ENCODE measurements at places on chromosomes 6 and 20. TPM values are rescaled to one million over a fixed set of nuclear protein-coding genes. Genes with fewer than 3 reads are reported as not detected.

- no peak overlapping the region for H3K27ac ChIP-seq
- no peaks in the 10 kb centered on the region for H3K36me3 ChIP-seq
- H3K4me3 ChIP-seq = no peak overlapping the region
- no peak for DNase-seq
- H3K27me3 ChIP-seq = no peaks in the 10 kb centered on the region
Observed at GRCh38 chr20:17882065-17882833, 86.3 kb downstream of the SNX5 start.

DNA sequence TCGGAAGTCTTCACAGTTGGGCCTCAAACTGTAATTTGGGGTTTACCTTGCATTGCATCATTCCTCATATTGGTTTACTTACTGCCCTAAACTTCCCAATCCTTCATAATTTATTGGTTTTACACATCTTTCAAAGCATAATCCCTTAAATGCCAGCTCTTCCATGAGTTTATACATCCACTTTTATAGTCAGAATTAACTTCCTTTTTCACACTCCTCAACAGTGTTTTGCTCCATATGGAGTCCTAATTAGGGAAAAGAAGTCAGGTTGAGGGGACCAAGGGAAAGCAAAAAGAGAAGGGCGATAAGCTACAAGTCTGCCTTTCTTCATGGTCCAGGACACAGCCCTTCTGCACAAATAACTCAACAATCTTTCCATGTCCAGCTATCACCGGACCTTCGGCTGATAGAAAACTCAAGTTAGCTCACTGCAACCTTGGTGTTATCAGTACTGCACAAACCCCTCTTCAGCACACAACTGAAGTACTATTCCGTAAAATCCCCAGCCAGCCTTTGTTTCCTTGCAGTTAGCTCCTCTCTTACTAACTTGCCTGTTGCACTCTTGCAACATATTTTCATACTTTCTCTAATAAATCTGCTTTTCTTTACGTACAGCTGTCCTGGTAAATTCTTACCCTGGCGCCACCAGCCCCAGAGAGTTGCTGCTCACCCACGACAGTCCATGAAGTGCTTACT, 2.0 kb downstream of the EEF1E1 start:
- DNase-seq = no peak
- H3K4me1 ChIP-seq = peaks cover 19% of the 10 kb centered on the region
- H3K4me3 ChIP-seq = peak overlapping the region; percentile 29
- H3K27me3 ChIP-seq = no peaks in the 10 kb centered on the region

GRCh38 chr6:10424040-10424439, 9.2 kb upstream of the TFAP2A start:
- H3K27me3 ChIP-seq = no peaks in the 10 kb centered on the region
- H3K4me1 ChIP-seq = peaks cover 26% of the 10 kb centered on the region
- no peaks in the 10 kb centered on the region for H3K36me3 ChIP-seq
- no peak overlapping the region for H3K4me3 ChIP-seq
- no peak overlapping the region for H3K27ac ChIP-seq
- no peak for DNase-seq

- H3K27ac ChIP-seq = no peak overlapping the region
- H3K36me3 ChIP-seq = no peaks in the 10 kb centered on the region
- H3K4me3 ChIP-seq = no peak overlapping the region
- H3K4me1 ChIP-seq = no peaks in the 10 kb centered on the region
Observed at GRCh38 chr20:40939667-40940066, 89.0 kb upstream of the TOP1 start.

DNA sequence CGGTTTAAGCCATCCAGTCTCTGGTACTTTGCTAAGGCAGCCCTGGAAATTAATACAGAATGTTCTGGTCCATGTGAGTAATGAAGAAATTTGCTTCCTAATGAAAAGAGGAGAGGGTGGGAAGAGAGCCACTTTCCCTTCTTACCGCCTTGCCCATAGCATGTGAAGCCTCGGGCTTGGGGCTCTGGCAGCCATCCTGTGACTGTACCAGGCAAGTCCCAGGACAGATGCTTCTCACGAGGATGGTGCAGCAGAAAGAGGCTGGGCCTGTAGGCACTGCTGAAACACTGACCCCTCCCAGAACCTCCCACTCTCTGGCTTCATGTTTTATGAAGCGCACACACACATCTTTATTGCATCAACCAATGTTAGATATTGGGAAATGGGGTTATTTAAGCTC, 74.8 kb downstream of the IYD start:
- no peak for DNase-seq
- H3K36me3 ChIP-seq = no peaks in the 10 kb centered on the region
- no peaks in the 10 kb centered on the region for H3K27me3 ChIP-seq
- H3K4me3 ChIP-seq = no peak overlapping the region
- peaks cover 4% of the 10 kb centered on the region for H3K4me1 ChIP-seq

- no peaks in the 10 kb centered on the region for H3K27me3 ChIP-seq
- H3K27ac ChIP-seq = no peak overlapping the region
Observed at GRCh38 chr6:31719001-31719400, 2.5 kb downstream of the LY6G6C start.

- H3K27me3 ChIP-seq = no peaks in the 10 kb centered on the region
- peak within 1 kb of the TSS; percentile 95 for H3K4me3 ChIP-seq
Observed at GRCh38 chr6:57221936-57222742, at the start of gene RAB23. TSS of gene RAB23 (minus strand) at chr6:57222307. CDS start at chr6:57210380, 11,927 bp downstream.

GRCh38 chr20:25499031-25499430, 86.3 kb downstream of the NINL start:
- no peak overlapping the region for H3K27ac ChIP-seq
- no peak overlapping the region for H3K4me3 ChIP-seq
- no peaks in the 10 kb centered on the region for H3K36me3 ChIP-seq
- DNase-seq = no peak
- H3K27me3 ChIP-seq = no peaks in the 10 kb centered on the region
- H3K4me1 ChIP-seq = peaks cover 13% of the 10 kb centered on the region

- H3K4me3 ChIP-seq = no peak overlapping the region
- no peaks in the 10 kb centered on the region for H3K27me3 ChIP-seq
- DNase-seq = no peak
- no peaks in the 10 kb centered on the region for H3K4me1 ChIP-seq
Observed at GRCh38 chr20:40072907-40073306, 616.1 kb downstream of the MAFB start.

- no peaks in the 10 kb centered on the region for H3K27me3 ChIP-seq
- no peak overlapping the region for H3K4me3 ChIP-seq
- DNase-seq = no peak
- H3K27ac ChIP-seq = no peak overlapping the region
- no peaks in the 10 kb centered on the region for H3K4me1 ChIP-seq
Observed at GRCh38 chr6:164273491-164273890, 859.0 kb downstream of the QKI start.

DNA sequence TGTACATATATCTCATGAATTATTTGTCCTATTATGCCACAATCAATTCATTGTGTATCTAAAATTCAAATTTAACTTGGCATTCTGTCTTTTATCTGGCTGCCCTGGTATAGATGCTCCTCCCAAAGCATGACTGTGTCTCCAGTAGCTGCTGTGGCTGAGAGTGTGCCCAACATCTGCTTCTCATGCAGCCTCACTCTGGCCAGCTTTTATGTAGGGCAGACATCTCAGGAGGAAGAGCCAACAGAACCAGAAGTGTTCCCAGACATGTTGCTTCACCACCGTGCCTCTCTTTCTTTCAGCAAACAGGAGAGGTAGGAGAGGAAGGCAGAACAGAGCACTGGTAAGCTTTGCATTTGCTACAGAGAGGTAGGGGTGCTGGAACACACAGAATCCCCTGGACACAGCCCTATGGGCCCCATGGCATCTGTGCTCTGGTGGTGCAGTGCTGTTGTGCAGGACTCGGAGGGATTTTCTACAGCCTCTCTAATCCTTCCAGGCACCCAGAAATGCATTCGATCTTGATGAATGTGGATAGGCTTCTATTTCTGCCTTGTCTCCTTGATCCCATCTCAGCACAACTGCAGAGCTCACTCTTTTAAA, 637.1 kb downstream of the UTRN start:
- no peak overlapping the region for H3K4me3 ChIP-seq
- H3K4me1 ChIP-seq = peaks cover 9% of the 10 kb centered on the region
- no peaks in the 10 kb centered on the region for H3K27me3 ChIP-seq
- no peak for DNase-seq

- H3K36me3 ChIP-seq = no peaks in the 10 kb centered on the region
- no peaks in the 10 kb centered on the region for H3K27me3 ChIP-seq
- H3K27ac ChIP-seq = no peak overlapping the region
- H3K4me1 ChIP-seq = no peaks in the 10 kb centered on the region
Observed at GRCh38 chr6:72861059-72861458, 239.2 kb downstream of the KCNQ5 start.

GRCh38 chr20:16647875-16648597, 74.8 kb upstream of the KIF16B start:
- no peak overlapping the region for H3K27ac ChIP-seq
- no peak overlapping the region for H3K4me3 ChIP-seq
- no peak for DNase-seq
- no peaks in the 10 kb centered on the region for H3K4me1 ChIP-seq
- no peaks in the 10 kb centered on the region for H3K36me3 ChIP-seq
- peaks cover 39% of the 10 kb centered on the region for H3K27me3 ChIP-seq

DNA sequence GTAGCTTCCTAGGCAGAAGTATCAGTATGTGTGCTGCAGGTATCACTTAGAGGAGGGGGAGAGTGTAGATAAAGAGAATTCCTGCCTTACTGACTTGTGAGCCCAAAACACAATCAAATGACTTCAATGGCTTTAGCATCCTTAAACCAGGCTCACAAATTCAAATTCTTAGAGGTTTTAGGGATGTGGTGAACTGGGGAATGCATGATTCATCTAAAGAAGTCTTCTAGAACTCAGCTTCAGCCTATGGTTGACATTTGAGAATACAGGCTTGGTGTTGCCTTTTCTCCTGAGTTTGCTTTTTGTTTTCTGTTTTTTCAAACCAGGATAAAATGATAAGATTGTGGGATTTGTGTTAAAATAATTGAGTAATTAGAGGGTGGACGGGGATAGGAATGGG, 14.4 kb downstream of the SNRPC start:
- no peak for DNase-seq
- no peak overlapping the region for H3K27ac ChIP-seq
- no peaks in the 10 kb centered on the region for H3K4me1 ChIP-seq
- H3K4me3 ChIP-seq = no peak overlapping the region

GRCh38 chr6:136528477-136528876, 21.7 kb downstream of the MAP7 start:
- no peaks in the 10 kb centered on the region for H3K36me3 ChIP-seq
- H3K27me3 ChIP-seq = no peaks in the 10 kb centered on the region
- H3K4me1 ChIP-seq = no peaks in the 10 kb centered on the region
- no peak overlapping the region for H3K27ac ChIP-seq
- no peak for DNase-seq

GRCh38 chr6:13432526-13433184, 54.7 kb downstream of the GFOD1 start:
- no peaks in the 10 kb centered on the region for H3K4me1 ChIP-seq
- no peaks in the 10 kb centered on the region for H3K27me3 ChIP-seq
- H3K27ac ChIP-seq = no peak overlapping the region
- H3K36me3 ChIP-seq = no peaks in the 10 kb centered on the region

DNA sequence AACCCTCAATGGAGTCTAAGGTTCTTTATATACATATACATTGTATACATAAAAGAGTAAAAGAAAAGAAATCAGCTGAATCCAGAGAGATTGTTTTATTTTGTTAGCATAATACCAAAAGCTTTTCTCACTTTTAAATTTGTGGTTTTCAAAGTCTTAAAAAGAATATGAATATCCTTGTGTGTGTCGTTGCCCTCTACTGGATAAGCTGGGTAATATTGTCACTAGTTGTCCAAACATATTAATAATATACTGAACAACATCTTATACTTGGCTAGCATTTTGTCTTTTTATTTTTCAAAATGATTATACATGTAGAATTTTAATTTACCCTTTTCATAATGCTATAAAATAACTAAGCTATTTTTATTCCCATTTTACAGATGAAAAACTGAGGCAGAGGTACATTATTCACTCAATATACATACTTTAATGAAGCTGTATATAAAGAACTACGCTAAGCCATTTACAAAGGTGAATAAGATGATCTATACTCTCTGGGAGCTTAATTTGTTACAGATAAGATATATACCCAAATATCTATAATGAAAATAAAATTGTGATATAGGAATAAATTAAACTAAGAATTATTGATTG, 531.7 kb downstream of the TFAP2B start:
- H3K36me3 ChIP-seq = no peaks in the 10 kb centered on the region
- no peaks in the 10 kb centered on the region for H3K4me1 ChIP-seq
- no peak overlapping the region for H3K27ac ChIP-seq
- DNase-seq = no peak
- no peak overlapping the region for H3K4me3 ChIP-seq

ARMH2 gene
- total RNA-seq = not detected

HLA-F gene
- 12.5 TPM for total RNA-seq

HTR1E gene
- not detected for total RNA-seq

AAR2 gene
- 25.7 TPM for total RNA-seq

DLK2 gene
- 3.6 TPM for total RNA-seq

IMPG1 gene
- total RNA-seq = not detected

OSTM1 gene
- total RNA-seq = 13.7 TPM

TFB1M gene
- 19.5 TPM for total RNA-seq

PRR18 gene
- total RNA-seq = not detected

CST7 gene
- total RNA-seq = not detected

COL10A1 gene
- not detected for total RNA-seq

Measured in PC-9 (cell line).